ENCODE measurements at places on chromosomes 11 and 22. TPM values are rescaled to one million over a fixed set of nuclear protein-coding genes. Genes with fewer than 3 reads are reported as not detected.

DNA sequence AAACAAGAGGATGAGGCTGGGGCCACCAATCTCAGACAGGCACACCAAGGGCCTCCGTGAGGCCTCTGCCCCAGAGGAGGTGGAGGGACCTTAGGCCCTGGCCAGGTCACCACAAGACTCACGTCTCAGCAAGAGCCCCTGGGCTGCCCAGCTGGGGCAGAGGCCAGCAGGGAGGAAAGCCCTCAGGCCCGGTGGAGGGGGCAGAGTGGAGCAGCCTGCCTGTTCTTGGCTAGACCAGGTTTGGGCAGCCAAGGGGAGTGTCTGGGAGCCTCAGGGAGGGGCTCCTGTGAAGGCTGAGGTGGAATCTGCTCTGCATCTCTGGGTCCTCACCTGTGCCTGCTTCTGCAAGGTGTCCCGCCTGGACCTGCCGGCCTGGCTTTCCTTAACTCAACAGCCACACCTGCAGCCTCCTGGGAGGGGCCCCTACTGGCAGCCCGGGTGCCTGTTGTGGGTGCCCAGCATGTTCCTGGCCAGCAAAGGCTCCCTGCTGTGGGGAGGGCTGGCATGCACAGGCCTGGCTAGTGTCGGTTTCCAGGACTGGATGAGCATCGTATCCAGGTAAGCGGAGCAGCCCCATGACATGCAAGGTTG, 11.9 kb downstream of the TTLL12 start:
- no peak for DNase-seq

DNA sequence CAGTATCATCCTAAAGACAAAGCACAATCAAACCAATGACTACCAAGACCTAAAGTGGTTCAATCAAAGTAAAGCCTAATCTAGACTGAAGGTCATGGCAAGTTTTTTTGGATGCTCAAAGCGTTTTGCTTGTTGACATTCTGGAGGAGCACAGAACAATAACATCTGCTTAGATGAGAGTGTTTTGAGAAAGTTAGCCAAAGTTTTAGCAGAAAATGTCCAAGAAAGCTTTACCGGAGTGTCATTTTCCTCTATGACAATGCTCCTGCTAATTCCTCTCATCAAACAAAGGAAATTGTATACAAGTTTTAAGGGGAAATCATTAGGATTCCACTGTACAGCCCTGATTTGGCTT, 256.9 kb upstream of the FAT3 start:
- no peak for DNase-seq

- peak; percentile 97 for DNase-seq
Measured at GRCh38 chr11:78188286-78189173, at the start of the genes KCTD21 and USP35. Gene KCTD21 (minus strand): TSS chr11:78188626. CDS start chr11:78174554, 14,072 bp downstream. Gene USP35 (plus strand): TSS chr11:78188919. CDS start chr11:78196246, 7,327 bp downstream.

DNA sequence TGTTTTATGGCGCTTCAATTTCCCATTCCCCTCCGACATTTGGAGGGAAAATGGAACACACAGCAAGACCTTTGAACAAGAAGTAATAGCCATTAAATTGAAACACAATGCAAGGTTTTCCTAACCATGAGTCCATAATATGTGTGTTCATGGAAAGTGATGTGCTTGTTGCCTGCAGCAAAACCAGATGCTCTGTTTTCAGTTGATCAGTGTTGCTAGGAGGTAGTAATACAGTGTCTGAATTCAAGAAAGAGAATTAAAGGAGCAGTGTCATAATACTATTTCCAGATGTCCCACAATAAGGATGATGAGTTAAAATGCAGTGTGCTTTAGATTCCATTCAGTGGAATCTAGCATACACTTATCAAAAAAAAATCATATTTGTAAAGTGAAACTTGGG, 637.4 kb upstream of the API5 start:
- no peak for DNase-seq

DNA sequence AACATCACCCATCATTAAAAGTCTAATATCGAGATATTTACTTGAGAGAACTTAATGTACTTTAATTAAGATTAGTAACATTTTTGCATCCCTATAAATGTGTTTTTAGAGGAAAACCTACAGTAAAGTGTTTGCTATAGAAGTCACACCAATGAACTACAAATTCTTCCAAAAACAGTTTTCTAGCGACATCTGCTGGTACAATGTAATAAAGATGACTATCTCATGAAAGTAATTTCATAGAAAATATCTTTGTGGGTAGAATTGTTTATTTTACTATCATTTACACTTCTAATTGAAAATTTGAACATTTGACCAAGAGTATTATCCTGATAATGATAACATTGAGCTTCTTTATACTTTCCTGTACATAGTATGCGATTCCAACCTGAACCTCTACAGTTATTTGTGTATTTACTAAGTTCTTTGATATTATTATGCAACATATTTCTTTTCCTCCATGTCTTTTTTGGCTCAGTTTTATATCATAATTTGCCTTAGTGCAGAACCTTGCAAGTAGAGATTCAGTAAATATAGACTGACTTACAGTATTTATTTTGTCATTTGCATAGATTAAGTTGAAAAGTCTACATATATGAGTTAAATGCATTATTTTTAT, 252.7 kb downstream of the TMEM135 start:
- DNase-seq = peak; percentile 22

DNA sequence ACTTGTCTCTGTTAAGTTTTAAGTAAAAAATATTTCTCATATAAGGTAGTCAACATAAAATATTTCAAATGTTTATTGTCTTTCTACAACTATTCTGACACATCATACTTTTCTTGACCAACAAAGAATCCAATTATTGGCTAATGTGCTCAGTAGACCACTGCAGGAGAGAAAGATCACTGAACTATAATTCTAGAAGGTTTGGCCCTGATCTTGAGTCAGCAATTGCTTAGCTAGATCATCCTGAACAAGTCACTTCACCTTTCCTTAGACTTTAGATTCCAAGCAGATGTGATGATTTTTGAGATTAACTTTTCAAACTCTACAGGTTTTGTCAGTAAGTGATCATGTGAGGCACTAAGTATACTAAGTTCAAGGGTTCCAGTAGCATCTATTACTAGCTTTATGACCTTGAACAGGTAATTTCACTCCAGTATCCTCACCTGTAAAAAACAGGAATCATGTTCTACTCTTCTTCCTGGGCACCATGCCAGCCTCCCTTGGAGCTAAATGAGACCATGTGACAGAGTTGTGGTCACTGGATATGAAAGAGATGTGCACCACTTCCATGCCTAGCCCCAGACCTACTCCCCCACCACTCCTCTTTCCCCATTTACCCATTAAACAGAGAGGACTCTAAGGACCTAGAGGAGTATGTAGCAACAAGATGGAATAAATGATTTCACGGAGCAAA, 17.3 kb downstream of the PGM2L1 start:
- no peak for DNase-seq

DNA sequence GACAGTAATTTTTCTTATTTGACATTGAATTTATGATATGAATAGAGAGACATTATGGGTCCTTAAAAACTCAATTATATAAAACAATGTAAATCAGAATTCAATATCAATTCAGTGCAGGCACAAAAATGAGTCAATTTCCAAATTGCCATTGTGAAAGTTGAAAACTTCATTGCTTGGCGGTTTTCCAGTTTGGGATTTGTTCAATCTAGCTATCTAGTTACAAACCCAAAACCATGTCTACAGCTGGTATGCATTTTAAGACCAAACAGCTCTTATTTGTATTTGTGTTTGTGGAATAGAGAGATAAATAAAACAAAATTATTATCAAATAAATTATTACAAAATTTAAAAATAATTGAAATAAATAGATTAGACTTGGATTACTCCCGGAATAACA, 1206.6 kb upstream of the RAG2 start:
- no peak for DNase-seq

DNA sequence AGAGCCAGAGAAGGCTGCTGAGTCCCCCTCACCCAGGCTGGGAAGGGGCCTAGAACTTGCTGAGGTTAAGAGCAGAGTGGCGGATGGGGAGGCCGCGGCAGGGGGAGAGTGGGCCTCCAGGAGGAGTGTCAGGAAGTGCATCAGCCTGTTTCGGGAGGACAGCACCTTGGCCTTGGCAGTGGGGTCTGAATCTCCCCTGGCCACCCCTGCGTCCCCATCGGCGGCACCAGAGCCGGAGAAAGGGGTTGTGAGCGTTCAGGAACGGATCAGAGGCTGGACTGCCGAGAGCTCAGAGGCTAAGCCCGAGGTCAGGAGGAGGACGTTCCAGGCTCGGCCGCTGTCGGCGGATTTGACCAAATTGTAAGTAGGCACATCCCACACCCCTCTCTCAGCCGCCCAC, 76.7 kb downstream of the KIAA1671 start:
- DNase-seq = no peak

GRCh38 chr11:134664447-134665187, 252.6 kb upstream of the B3GAT1 start:
- DNase-seq = no peak

GRCh38 chr11:115869780-115870431, 365.7 kb upstream of the CADM1 start:
- peak; percentile 66 for DNase-seq

DNA sequence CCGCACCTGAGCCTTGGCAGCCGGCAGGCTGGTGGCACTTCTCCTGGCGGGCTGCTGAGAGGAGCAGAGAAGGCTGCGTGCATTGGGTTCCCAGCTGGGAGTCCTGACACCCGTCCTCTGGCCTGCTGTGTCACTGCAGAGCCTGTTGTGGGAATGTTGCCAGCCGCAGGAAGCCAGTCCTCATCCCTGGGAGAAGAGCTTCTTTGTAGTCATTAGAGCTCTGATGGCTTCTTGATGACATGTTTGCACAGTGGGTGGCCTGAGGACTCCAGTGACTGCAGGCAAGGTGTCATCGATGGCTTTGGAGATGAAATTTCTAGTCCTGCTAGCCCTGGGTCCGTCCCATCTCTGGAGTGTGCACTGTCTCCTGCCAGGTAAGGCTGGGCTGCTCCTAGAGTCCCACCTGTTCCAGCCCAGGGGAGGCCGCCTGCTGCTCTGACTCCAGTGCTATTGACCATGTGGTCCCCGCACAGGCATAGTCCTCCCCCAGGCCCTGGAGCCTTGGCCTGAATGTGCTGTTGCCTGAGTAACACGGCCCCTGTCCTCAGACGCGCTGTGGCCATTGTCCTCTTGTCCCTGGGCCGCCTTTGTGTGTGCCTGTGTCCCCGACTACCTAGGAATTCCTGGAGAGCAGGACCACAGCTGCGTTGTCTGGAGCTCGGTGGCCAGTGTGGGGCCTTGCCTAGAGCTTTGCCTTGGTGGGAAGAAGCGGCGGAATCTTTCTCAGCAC, 129.2 kb downstream of the CACNA1I start:
- no peak for DNase-seq

KIF18A gene
- 23.1 TPM for total RNA-seq

AIFM3 gene
- 0.63 TPM for total RNA-seq

ZP1 gene
- total RNA-seq = 1.9 TPM
